ENCODE measurements at places on chromosomes 3 and 15.

GRCh38 chr3:113557374-113557773 lies 25.0 kb downstream of the SIDT1 start:
- no peak for DNase-seq

DNA sequence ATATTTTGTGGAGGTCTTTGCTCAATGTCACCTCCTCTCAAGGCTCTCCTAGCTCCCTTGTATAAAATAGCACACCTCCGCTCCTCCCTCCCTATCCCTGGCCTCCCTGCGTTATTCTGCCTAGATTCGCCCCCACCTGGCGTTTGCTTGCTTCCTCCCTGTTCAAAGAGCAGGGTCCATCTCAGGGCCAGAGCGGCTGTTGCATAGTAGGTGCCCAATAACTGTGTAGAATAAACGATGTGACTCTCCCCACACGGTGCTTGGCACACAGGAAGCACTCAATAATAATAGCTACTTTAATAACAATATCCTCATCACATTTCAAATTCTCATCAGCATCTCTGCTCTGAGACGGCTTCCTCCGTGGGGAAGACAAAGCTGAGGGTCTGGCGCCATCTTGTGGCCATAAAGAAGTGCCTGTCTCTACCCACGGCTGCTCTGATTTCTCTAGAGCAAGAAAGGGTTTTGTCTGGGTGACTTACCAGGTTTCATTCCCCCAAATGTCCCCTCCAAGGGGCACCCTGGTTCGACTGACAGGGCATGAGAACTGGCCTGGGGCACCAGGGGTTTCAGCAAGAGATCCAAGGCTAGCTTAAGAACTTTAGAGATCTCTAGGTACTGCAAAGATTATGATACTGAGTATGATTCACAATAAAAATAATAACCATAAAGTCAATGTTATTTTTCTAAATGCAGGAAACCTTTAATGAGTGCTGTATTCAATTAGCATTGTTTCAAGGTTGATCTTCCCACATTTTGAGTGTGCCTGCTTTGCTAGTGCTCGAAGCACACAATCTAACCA lies 16.1 kb downstream of the CD276 start:
- DNase-seq = peak; percentile 78

DNA sequence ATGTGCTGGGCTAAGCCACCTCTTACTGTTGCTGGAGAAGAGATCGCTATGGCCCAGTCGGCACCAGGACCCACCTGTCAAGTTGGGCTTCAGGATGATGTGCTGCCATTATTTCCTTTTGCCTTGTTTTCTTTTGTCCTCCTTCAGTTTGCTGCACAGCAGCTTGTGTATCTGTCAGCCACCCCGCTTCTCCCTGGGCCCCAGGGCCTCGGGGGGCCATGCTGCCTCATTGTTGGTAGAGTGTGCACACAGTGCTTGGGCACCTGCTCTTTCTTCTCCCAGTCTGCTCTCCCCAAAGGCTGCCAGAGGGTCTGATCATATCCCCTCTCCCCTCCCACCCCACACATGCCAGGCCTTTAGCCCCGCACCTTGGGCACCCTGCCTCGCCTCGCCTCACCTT lies 185.5 kb upstream of the ATP10A start:
- DNase-seq = no peak

- DNase-seq = no peak
Measured at GRCh38 chr3:15439476-15439875, 12.1 kb downstream of the EAF1 start.

DNA sequence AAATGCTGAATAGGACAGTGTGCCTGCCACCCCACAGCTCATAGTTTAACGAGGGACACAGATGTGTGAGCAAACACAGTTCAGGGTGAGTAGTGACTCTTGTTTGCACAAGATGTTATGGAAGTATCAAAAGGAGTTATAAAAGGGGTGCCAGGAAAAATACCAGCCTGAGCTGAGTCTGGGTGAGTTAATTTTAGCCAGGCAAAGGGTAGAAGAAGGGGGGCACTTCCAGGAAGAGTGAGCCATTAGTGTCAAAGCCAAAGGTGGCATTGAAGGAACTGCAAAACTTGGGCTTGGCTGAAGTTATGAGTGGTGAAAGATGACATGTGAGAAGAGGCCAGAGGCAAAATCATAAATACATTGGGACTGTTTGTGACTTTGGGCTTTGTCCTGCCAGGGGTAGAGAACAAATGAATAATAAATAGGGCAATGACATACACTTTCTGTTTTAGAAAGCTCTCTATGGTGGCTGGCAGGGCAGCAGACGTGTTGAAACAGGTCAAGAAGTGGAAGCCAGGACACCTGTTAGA lies 1.9 kb upstream of the SPPL2A start:
- DNase-seq = no peak

DNA sequence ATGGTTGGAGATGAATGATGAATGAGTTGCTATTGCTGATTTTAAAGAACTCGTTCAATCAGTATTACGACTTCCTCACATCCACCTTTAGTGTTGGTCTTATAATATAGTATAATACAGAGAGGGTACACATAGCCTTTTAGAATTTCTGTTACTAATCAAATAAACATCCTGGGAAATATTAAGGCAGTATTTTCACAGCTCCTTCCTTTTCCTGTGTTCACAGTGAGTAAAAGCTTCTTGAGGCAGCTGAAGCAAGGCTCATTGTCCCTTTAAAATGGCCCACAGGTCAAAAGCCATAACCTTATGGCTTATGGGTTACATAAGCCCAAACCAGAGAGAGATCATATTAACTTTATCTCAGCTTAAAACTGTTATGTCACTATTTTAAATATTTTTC lies 1.3 kb upstream of the BTLA start:
- DNase-seq = no peak

GRCh38 chr15:68411343-68411675 lies 20.7 kb downstream of the ITGA11 start:
- DNase-seq = peak; percentile 22

DNA sequence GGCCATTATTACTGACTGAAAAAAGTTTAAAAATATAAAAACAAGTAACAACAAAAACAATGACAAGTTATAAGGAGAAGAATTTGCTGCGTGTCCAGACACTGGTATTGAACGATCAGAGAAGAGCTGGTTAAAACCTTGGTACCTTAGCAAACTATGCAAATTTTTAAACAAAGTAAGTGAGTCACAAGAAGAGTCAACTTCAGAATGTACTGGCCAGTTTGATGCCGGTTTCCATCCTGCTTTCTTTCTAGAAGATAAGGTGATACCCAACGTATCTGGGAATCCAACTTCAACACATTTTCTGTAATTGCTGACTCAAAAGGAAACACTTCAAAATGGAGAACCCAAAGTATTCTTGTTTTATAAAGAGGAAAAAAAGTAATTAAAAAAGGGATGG lies 49.8 kb downstream of the RUBCN start:
- DNase-seq = no peak

All from left forelimb (tissue), 1 donor.